CD14-positive monocyte (primary cell): ENCODE measurements at places on chromosomes 11 and 22.

DNA sequence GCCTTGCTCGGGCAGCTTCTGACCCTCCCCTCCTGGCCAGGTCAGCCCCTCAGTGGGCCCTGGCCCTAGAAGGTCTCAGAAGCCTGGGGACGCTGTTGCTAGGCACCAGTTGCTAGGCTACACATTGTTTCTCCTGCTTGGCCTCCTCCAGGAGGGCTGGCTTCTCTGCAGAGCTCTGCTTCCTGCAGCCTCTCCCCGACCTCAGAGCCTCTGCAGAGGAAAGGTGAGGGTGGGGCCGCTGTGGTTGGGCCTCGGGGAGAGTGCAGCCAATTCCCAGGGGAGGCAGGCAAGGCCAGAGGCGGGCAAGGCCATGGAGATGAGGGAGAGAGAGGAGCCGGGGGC lies 27.6 kb upstream of the LRRC10B start:
- DNase-seq, result no peak

GRCh38 chr11:62592989-62593421 lies 1.7 kb upstream of the TUT1 start:
- DNase-seq, result no peak

- peak; percentile 70 for DNase-seq
Observed at GRCh38 chr11:72813740-72814285, 398 bp upstream of the ATG16L2 start.

GRCh38 chr11:58927393-58928106 lies 11.7 kb upstream of the GLYATL1 start:
- no peak for DNase-seq

- DNase-seq, result no peak
Observed at GRCh38 chr22:43750751-43751150, 61.4 kb downstream of the EFCAB6 start.

DNA sequence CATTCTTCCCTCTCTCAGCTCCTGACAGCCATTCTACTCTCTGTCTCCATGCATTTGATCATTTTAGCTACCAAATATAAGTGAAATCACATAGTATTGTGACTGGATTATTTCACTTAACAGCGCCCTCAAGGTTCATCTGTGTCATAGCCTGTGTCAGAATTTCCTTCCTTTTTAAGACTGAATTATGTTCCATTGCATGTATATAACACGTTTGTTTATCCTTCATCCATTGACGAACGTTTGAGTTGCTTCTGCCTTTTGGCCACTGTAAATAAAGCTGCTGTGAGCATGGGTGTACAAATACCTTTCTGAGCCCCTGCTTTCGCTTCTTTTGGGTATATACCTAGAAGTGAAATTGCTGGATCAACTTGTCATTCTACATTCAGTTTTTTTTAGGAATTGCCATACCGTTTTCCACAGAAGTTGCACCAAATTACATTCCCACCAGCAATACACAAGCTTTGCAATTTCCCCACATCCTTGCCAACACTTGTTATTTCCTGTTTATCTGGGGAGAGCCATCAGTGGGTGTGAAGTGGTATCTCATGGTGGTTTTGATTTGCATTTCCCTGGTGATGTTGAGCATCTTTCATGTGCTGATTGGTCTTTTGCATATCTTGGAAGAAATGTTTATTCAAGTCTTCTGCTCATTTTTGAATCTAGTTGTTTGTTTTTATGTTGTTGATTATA lies 17.5 kb downstream of the GLB1L2 start:
- no peak for DNase-seq

- no peak for DNase-seq
Observed at GRCh38 chr11:103944251-103944940, 92.0 kb upstream of the DDI1 start.

DNA sequence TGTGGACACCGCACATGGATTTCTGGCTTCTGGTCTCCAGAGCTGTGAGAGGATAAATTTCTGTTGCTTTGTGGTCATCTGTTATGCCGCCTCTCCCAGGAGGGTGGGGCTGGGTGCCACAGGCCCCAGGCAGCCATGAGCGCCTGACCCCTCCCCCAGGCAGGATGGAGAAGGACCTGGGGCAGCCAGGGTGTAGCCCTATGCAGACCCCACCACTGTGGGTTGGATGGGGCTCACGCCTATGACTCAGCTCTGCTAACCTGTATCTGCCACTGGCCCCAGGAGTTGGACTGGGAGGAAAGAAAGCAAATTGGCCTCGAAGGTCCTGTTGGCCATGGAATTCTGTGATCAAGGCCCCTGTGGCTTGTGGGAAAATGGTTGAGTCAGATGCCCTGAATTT lies 1351.1 kb downstream of the BRD1 start:
- DNase-seq, result no peak

- no peak for DNase-seq
Observed at GRCh38 chr11:35618497-35619115, 346 bp downstream of the FJX1 start.

DNA sequence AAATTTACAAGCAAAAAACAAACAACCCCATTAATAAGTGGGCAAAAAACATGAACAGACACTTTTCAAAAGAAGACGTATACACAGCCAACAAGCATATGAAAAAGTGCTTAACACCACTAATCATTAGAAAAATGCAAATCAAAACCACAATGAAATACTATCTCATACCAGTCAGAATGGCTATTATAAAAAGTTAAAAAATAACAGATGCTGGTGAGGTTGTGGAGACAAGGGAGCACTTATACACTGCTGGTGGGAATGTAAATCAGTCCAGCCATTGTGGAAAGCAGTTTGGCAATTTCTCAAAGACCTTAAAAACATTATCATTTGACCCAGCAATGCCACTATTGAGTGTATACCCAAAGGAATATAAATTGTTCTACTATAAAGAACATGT lies 72.3 kb downstream of the BBOX1 start:
- no peak for DNase-seq

DNA sequence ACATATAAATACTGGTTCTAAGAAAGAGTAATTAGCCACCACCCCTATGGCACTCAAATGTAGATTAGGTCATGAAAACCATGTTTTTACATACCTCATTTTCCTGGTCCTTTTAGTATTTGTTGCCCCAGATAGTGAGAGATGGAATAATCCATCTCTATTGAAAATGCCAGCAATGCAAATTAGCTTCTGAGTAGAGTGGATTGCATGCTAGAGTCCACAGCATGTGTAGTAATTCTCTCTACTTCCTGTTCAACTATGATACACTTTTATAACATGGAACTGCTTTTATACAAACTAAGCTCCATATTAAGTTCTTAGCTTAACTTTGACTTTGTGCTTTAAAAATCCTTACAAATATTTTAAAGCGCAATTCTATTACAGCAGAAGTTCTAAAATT lies 73.2 kb downstream of the TRPC6 start:
- DNase-seq, result no peak
